Activated CD4-positive, alpha-beta T cell treated with anti-CD3 and anti-CD28 coated beads, Interleukin-10, Interleukin-2, amounts not matched to agents 100 ng/mL and 50 ng/mL, durations not matched to agents 16 hours and 8 hours (primary cell): ENCODE measurements at places on chromosomes 16 and 17.

- no peak for DNase-seq
Observed at GRCh38 chr17:37651849-37652248, 8.6 kb upstream of the DDX52 start.

- peak; percentile 47 for DNase-seq
Observed at GRCh38 chr17:78719630-78720298, 62.3 kb downstream of the CYTH1 start.

DNA sequence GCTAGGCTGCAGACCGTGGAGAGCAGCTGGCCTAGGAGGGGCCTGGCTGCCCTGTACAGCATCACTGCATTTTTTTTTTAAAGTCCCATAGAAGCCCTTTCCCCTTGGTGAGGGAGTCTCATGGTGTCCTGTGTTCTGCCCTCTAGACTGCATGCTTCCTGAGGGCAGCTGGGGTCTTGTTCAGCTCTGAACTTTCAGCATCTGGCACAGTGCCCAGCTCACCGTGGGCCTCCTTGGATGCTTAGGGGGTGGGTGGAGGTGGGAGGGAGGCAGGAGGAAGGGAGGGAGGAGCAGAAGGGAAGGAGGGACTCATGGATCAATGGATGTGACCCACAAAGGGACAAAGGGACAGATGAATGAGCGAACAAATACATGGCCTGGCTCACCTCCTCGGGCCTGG lies 63.4 kb upstream of the TMEM97 start:
- no peak for DNase-seq

GRCh38 chr16:14346278-14347142 lies 275.4 kb downstream of the MRTFB start:
- no peak for DNase-seq

- DNase-seq: no peak
Observed at GRCh38 chr17:64343833-64344637, 46.6 kb downstream of the PECAM1 start.

DNA sequence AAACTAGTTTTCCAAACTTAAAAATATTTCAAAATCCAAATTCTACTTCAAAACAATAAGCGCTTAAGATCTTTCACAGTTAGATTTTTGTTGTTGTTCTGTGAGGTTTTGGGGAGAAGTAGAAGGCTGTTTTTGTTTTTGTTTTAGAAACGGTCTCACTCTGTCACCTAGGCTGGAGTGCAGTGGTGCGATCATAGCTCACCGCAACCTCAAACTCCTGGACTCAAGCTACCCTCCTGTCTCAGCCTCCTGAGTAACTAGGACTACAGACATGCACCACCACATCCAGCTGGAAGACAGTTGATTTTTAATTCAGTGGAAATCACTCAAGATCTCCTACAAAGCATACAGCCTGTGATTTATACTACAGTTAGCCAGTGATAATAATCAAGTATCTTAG lies 2.7 kb downstream of the SHCBP1 start:
- DNase-seq: no peak

DNA sequence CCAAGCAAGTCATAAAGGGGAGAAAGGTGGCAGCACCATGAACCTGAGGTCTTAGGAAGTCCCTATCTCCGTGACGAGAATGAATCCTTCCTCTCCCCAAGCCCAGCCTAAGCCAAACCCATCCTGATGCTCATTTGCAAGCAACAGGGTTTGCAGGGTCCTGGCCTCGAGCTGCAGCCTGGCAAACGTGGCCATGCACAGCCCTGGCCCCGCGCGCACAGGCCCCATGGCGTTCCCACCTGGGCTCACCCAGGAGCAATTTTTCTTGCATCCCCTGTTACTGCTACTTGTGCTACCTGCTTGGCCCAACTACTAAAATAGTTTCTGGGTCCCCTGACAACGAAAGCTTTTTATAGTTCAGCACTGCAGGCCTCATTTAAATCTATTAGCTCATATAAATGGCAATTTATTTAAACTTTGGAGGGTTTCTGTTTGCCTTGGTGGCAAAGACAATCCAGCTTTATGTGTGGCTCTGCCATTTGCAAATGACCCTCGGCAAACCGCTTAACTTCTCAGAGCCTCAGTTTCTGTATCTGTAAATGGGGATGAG lies 141.5 kb downstream of the C16orf78 start:
- no peak for DNase-seq
